ENCODE measurements at places on chromosomes 16 and 17.

GRCh38 chr16:57007530-57007929 lies 18.2 kb downstream of the NLRC5 start:
- DNase-seq, result no peak

DNA sequence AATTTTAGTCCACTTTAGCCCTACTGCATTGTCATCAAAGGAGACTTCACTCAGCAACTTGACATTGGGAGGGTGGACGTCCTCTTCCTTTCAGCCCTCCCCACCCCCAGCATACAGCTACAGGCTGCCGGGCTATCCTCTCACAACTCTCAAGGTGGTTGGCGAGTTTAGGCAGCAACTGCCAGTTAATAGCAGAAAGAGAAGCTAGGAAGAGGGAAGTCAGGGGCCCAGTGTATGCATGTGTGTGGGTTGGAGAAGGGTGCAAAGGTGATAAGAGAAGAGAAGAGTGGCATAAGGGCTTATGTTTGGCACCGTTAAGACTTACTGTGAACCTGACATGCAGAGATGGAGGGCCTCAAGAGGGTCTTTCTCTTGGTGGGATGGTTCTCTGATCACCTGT lies 31.8 kb downstream of the CCL4 start:
- no peak for DNase-seq

DNA sequence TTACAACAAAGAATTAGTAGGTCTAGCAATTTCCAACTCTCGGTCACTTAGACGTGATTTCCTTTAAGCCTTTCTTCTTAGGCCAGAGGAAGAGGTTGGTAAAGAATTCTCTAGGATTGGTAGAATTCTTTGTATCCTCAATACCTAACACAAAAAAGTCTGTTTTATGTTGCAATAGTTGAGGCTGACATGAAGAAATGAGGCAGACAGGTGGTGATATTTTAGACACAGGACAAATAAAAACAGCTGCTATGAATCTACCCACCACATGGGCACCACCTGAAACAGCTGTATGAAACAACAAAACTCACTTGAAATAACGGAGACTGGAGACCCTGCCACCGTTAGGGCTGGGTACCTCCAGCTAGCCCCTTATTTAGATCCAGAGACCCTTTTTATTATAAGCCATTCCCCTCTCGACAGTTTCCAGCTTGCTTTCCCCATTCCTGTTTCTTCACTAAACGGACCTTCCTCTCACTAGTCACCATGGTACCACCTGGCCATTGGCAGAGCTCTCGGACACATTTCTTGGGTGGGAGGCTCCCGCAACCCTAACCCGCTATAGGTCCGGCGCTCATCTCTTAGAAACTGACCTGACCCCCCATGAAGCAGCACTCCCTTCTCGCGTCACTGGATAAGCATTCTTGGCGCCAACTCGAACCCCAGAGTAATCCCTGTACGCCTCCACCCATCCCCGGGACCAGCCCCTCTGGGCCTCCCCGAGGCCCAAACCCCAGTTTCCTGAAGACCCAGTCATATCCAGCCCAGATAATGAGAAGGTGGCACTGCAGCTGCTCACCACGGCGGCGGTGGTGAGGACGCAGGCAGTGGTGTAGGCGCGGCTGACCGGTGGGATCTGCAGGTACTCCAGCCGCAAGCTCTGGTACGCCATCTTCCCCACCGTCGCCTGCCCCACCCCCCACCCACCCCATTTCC lies at the start of gene DERL2:
Gene DERL2, minus strand, starts transcription at position 909 of the 936 bp plus-strand sequence. Its CDS starts 17 bp downstream, at position 892.
- DNase-seq, result no peak

- DNase-seq, result no peak
Observed at GRCh38 chr17:41982026-41982760, 15.6 kb downstream of the CNP start.

GRCh38 chr16:70267516-70267915 lies 15.8 kb upstream of the EXOSC6 start:
- DNase-seq, result no peak

DNA sequence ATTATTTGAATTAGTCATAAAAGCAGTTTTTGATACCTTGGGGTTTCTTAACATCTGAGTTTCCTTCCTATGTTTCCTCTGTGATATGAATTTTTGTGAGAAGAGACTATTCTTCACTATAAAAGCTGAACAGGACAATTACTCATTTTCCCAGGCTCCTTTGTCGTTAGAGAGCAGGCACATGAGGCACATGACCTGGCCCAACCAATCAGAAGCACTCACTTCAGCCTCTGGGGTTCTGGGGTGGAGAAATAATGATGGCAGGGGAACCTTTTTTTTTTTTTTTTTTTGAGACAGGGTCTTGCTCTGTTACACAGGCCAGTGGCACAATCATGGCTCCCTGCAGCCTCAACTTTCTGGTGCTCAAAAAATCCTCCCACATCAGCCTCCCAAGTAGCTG lies 145.5 kb upstream of the ASIC2 start:
- DNase-seq, result no peak

DNA sequence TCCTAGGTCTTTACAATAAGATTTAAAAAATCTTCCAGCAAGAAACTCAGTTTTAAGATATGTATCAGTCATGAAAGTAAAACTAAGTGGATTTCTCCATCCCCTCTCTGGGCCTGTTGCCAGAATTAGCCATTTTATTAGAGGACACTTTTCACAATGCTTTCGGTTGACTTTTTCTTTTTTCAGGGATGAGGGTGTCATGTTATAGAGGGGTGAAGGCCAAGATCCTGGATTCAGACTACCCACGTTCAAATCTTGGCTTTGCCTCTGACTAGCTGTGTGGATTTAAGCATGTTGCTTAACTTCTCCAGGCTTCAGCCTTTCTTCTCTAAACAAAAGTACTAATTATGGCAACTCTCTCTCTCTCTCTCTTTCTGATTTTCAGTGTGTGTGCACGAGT lies 111.7 kb upstream of the COX10 start:
- DNase-seq, result no peak

DNA sequence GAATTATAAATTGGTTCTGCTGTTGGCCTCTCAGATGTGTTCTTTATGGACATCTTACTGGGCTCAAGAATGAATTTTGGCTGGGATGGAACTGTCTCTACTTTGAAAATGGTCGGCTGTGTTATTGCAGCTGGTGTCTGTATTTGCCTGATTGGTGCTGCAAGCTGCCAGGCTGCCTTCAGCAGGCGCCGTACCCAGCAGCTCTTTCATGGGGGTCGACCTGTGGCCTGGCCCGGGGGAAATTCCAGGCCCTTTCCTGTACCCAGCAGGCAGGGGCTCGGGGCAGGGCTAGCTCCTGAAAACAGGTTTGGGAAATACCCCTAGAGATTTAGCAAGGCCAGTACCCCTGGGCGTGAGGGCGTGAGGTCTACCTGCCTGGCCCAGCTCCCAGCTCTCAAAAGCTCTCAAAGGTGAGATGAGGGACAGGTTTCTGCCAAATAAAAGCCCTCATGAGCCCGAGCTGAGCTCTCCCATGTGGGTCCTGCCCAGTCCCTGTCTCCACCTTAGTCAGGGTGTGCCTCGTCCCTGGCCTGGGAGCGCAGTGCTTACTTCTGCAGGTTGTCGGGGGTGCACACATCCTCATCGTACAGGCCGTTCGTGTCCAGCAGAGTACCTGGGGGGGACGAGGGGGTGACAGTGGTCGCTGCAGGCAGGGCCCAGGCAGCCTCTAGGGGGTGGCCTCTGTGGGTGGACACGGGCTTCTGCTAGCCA lies 52.3 kb downstream of the PRMT7 start:
- no peak for DNase-seq

GRCh38 chr17:67911059-67911782 lies 85.0 kb downstream of the C17orf58 start:
- no peak for DNase-seq

DNA sequence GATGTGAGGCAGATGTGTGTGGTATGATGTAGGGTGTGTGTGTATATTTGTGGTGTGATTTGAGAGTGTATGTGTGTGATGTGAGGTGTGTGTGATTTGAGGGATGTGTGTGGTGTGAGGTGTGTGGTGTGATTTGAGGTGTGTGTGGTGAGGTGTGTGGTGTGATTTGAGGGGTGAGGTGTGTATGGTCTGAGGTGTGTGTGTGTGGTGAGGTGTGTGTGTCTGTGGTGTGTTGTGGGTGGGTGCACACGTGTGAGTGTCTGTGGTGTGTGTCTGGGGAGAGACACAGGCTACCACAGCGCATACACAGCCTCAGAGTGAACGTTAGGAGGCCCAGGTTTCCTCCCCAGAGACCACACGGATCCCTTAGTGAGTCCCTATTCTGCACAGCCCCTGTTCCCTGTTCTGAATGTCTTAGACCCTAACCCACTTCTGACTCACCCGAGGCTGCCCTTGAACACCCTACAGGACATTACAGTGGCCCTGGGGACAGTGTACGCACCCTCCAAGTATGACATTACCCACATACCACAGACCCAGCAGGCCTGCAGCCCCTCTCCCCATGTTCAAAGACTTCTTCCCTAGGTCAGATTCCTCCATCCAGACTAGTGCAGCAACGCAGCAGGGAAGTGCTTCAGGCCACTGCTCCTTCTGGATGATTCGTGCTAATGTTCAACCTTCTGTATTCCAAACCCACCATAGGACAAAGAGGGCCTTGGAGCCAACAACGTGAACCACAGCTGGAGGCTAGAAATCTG lies 3.5 kb upstream of the RAB37 start:
- no peak for DNase-seq

- no peak for DNase-seq
Observed at GRCh38 chr16:101586-101985, 23.6 kb downstream of the MPG start.

GRCh38 chr17:80389011-80389995 lies 25.7 kb upstream of the ENDOV start:
- no peak for DNase-seq

GRCh38 chr17:1882836-1883235 lies 53.0 kb downstream of the RPA1 start:
- DNase-seq, result no peak

- no peak for DNase-seq
Observed at GRCh38 chr17:57861790-57862693, 12.2 kb upstream of the MRPS23 start.

DNA sequence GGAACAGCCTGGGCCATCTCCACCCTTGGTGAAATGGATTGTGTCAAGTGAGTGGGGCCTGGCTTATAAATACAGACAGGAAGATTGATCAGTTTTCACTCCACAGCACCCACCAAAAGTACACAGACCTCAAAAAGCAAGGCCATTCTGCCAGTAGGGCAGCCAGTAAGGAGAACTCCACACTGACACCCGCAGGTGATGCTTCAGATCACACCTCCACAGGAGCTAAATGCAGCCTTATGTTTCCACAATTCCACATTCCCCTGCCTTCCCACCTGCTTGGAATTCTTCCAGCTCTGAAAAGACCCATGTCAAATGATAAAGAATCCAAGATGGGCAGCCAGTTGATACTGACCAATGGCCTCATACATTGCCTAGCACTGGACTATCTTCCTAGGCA lies 191.1 kb downstream of the ZFHX3 start:
- DNase-seq, result no peak

- DNase-seq, result peak; percentile 69
Observed at GRCh38 chr17:79951361-79952264, 84.1 kb downstream of the TBC1D16 start.

DNA sequence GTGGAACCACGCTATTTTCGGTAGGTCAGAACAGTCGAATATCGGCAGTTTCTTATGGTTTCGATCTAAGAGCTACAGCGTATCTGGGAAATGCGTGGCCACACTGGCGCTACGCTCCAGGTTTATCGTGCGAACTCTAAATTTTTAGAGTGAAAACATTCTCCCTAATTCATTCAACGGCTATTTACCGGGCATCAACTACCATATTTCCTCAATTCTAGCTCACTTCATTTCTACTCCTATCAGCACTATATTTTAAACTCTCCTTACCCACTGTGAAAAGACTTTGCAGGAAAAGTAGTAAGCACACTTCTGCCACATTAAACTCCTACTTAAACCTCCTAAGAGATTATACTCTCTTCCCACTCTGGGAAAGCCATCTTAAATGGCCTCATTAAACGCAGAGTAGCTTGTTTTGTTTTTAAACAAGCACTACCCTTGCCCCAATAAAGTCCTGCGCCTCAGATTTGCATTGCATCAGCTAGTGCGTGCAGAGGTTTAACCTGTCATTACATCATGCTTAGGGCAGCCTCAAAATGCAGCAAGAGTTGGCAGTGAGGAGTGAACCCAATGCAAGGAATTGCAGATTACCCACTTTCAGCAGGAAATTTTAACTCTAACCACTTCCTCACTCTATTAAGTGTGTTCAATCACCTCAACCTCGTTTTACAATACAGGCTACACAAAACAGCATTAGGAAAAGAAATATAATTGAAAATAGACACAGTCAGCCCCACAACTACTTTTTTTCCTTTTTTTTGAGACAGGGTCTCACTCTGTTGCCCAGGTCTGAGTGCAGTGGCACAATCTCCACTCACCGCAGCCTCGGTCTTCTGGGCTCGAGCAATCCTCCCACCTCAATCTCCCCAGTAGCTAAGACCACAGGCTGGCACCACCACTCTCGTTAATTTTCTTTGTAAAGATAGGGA lies 18.8 kb downstream of the SIAH1 start:
- DNase-seq, result peak; percentile 19

GRCh38 chr16:69839240-69839688 lies 77.1 kb downstream of the WWP2 start:
- DNase-seq, result no peak

All from right renal cortex interstitium (tissue), 3 donors.